ENCODE measurements at places on chromosomes 16 and 17. TPM values are rescaled to one million over a fixed set of nuclear protein-coding genes. Genes with fewer than 3 reads are reported as not detected.

The ZNF423 gene
- 0.34 TPM for total RNA-seq

The WIPF2 gene
- total RNA-seq: 5.5 TPM

The BORCS6 gene
- 9.4 TPM for total RNA-seq

The BCL6B gene
- 1.0 TPM for total RNA-seq

The DDX5 gene
- total RNA-seq: 503 TPM

The EFNB3 gene
- total RNA-seq: 0.67 TPM

The TNFRSF17 gene
- not detected for total RNA-seq

The OTOA gene
- total RNA-seq: 0.17 TPM

The KRT28 gene
- total RNA-seq: not detected

The PPY gene
- not detected for total RNA-seq

The CA10 gene
- total RNA-seq: not detected

The SMURF2 gene
- 41.9 TPM for total RNA-seq

The PYY gene
- 0.45 TPM for total RNA-seq

The SLFN11 gene
- 57.3 TPM for total RNA-seq

The CD300LB gene
- total RNA-seq: not detected

The RNF167 gene
- total RNA-seq: 53.8 TPM

The NPIPB13 gene
- not detected for total RNA-seq

Data from bronchus fibroblast of lung (primary cell).